Aortic smooth muscle cell (primary cell): ENCODE measurements at places on chromosomes 6 and 20. TPM values are rescaled to one million over a fixed set of nuclear protein-coding genes. Genes with fewer than 3 reads are reported as not detected.

C6orf15 gene
- total RNA-seq, result not detected in 2 replicates

TCP11 gene
- total RNA-seq, result 0.13 and 0.25 TPM in 2 replicates

PPP1R3G gene
- 0.93 and 1.2 TPM in 2 replicates for total RNA-seq

LPA gene
- not detected in 2 replicates for total RNA-seq

SESN1 gene
- total RNA-seq, result 13.7 and 20.0 TPM in 2 replicates

KHDC1 gene
- 2.0 and 4.1 TPM in 2 replicates for total RNA-seq
